Activated naive CD8-positive, alpha-beta T cell treated with anti-CD3 and anti-CD28 coated beads, Interleukin-2, amount 50 U/mL, for 24 hours (primary cell): ENCODE measurements at places on chromosomes 13 and 19.
A peak's percentile ranks its signal among the peaks of the same experiment; 100 is the strongest.

DNA sequence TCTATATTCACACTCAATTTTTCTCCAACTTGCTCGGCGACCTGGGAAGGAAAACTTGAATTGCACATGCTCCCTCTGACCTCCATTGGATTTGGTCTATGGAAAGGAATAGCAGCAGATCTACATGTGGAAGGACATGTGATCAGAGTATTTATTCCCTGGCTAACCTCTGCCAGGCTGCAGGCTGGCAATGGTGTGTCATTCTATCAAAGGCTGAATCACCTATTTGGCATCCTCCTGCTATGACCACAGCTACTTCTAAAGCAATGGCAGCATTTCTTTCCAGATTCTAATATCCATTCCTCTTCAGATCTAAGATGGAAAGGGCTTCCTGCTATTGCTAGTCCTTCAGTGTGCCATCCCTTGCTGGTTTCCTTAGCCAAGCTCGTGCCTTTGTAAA lies 144.3 kb upstream of the FREM2 start:
- no peaks in the 10 kb centered on the region for H3K4me1 ChIP-seq
- no peaks in the 10 kb centered on the region for H3K36me3 ChIP-seq
- no peaks in the 10 kb centered on the region for H3K27me3 ChIP-seq
- no peak overlapping the region for H3K27ac ChIP-seq

DNA sequence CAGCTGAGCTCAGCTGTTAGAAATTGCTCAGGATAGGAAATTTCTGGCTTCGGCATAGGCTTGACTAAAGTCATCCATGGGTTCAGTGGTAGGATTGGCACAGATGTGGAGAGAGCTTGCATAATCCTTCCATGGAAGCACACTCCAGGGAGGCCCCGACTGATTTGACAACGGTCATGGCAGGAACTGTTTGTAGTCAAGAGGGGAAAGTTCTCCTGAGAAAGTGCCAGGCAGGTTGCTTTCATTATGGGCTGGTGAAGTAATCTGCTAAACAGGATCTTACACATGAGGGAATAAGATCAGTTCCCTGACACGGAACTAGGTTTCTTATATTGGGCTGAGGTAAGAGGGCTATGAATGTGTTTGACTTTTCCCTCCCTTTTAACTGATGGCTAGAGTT lies 120.1 kb downstream of the RGCC start:
- H3K4me3 ChIP-seq, result no peak overlapping the region
- H3K27ac ChIP-seq, result no peak overlapping the region
- peaks cover 28% of the 10 kb centered on the region for H3K36me3 ChIP-seq
- no peaks in the 10 kb centered on the region for H3K27me3 ChIP-seq
- peaks cover 12% of the 10 kb centered on the region for H3K4me1 ChIP-seq

- peak overlapping the region; percentile 57 for H3K27ac ChIP-seq
- peaks cover 73% of the 10 kb centered on the region for H3K4me1 ChIP-seq
- no peak overlapping the region for H3K4me3 ChIP-seq
- H3K36me3 ChIP-seq, result peaks cover 10% of the 10 kb centered on the region
- DNase-seq, result no peak
Measured at GRCh38 chr13:42333613-42334328, 61.8 kb downstream of the AKAP11 start.

GRCh38 chr19:18438331-18439024 lies 545 bp upstream of the ISYNA1 start:
- no peak for DNase-seq
- H3K4me1 ChIP-seq, result peaks cover 22% of the 10 kb centered on the region
- no peak overlapping the region for H3K4me3 ChIP-seq
- peaks cover 8% of the 10 kb centered on the region for H3K36me3 ChIP-seq
- no peak overlapping the region for H3K27ac ChIP-seq

- no peak for DNase-seq
- no peak overlapping the region for H3K27ac ChIP-seq
- H3K27me3 ChIP-seq, result no peaks in the 10 kb centered on the region
- no peaks in the 10 kb centered on the region for H3K4me1 ChIP-seq
- H3K36me3 ChIP-seq, result no peaks in the 10 kb centered on the region
Measured at GRCh38 chr13:59497621-59498247, 666.0 kb downstream of the DIAPH3 start.

- no peak overlapping the region for H3K27ac ChIP-seq
- no peak overlapping the region for H3K4me3 ChIP-seq
- no peaks in the 10 kb centered on the region for H3K27me3 ChIP-seq
- no peak for DNase-seq
Measured at GRCh38 chr13:80101040-80101439, 239.9 kb downstream of the SPRY2 start.

DNA sequence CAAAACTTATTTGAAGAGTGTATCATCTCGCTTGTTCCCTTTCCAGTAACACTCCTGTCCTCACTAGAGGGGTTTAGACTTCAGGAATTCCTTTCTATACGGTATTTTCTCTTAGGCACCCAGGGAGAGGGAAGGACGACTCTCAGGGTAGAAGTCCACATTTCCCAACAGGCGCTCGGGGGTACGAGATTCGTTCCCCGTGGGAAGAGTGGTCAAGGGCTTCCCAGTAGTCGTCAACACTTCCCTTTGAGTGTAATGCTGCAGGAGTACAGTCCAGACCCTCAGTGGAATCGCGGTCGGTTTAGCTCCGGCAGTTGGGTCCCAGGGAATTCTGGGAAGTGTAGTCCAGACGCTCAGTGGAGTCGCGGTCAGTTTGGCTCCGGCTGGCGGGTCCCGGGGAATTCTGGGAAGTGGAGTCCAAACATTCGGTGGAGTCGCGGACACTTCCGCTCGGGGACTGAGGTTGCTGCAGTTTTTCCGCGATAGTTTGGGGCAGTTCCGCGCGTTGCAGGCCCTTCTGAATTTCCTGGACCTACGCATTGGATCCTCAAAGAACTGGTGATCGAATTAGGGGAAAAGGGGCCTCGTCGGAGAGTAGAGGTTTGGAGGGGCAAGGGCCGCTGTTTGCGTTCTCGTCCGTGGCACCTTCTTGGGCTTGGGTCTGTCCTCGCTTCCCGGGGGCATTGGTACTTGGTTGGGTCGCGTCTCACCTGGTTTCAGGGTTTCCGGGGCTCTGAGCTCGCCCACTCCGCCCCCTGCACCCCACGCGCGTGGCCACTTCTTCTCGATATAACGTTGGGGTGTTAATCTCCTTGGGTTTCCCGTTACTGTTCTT lies at the start of gene ZNF224:
ZNF224 (plus strand) TSS at position 431 of the 835 bp plus-strand sequence. CDS start 3,513 bp downstream, outside the sequence.
- H3K4me3 ChIP-seq, result peak within 1 kb of the TSS; percentile 90
- H3K27ac ChIP-seq, result peak within 1 kb of the TSS; percentile 88
- peak; percentile 82 for DNase-seq
- peaks cover 25% of the 10 kb centered on the region for H3K36me3 ChIP-seq
- H3K27me3 ChIP-seq, result no peaks in the 10 kb centered on the region
- peaks cover 10% of the 10 kb centered on the region for H3K4me1 ChIP-seq

DNA sequence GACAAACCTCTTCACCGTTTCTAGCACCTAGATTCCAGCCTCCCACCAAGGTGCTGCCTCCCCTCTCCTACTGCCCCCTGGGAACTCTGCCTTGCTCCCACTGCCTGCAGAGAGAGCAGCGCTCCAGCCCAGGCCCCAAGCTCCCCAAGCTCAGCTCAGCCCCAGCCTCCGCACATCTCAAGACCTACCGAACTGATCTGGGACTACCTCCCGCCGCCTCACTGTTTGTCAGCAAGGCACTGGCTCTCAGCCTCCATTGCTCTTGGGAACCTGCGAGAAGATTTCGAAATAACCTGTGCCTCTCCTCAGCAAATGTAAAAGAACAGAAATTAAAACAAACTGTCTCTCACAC lies 92.4 kb upstream of the GPR183 start:
- H3K4me3 ChIP-seq, result peak overlapping the region; percentile 4
- peak overlapping the region; percentile 41 for H3K27ac ChIP-seq
- no peaks in the 10 kb centered on the region for H3K27me3 ChIP-seq
- DNase-seq, result no peak

DNA sequence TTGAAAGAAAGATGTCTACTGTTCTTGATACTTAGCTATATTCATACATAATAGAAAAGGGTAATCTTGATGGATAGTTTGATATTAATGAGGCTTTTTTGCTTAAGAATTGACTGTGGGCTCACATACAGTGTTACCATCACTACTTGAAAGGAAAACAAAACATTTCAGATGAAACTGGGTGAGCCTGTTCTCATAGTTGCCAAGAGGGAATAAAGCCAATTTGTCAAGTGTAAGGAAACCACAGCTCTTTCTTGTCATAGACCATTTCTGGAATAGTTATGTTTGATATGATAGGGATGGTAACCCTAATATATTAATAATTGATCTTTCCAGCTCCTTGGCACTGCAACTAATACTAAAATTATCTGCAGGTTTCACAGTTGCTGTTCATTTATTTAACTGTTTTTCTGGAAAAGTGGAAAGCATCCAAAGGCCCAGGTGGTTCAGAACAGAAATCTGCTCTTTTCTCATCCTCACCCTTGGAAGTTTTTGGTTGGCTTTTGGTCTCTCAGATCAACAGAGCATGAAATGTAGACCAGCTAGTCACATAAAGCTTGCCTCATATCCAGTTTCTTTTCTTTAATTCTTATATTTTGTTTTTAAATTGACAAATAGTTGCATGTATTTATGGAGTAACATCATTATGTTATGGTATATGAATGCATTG lies 43.2 kb downstream of the ARHGEF7 start:
- H3K27ac ChIP-seq, result no peak overlapping the region
- peaks cover 44% of the 10 kb centered on the region for H3K36me3 ChIP-seq
- no peak for DNase-seq
- H3K27me3 ChIP-seq, result no peaks in the 10 kb centered on the region
- peaks cover 64% of the 10 kb centered on the region for H3K4me1 ChIP-seq

DNA sequence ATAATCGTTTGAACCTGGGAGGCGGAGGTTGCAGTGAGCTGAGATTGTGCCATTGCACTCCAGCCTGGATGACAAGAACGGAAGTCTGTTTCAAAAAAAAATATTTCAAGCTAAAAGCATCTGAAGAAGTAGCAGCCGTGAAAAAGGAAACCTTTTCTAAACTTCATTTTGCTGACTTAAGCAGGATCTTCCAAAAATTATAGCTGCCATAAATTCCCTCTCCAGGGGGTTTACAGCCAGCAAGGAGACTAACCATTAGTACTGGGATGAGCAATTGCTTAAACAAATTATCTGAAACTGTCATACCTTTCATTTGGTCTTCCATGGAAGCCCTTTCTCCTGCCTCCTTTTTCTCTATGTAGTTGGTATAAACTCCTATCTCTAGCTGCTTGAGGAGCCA lies 69.9 kb upstream of the TSC22D1 start:
- no peak overlapping the region for H3K27ac ChIP-seq
- no peak overlapping the region for H3K4me3 ChIP-seq
- H3K36me3 ChIP-seq, result no peaks in the 10 kb centered on the region
- H3K4me1 ChIP-seq, result peaks cover 28% of the 10 kb centered on the region

DNA sequence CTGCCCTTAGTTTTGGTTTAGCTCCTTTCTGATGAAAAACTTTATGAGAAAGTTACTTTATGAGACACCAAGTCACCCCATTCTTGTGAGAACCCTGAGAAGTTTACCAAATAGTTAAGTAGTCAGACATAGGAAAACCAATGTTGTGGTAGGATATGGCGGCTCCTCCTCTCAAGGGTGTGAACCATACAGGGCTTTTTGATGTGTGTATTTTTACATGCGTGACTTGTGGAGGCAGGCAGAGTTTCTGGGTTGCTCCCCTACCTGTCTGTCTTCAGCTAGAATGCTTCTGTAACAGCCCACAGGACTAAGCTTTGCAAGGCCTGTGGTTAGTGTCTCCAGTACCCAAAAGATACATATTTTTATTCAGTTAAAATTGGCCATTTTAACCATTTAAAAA lies 18.3 kb downstream of the UBAC2 start:
- no peak for DNase-seq
- H3K4me3 ChIP-seq, result peak overlapping the region; percentile 64
- H3K27me3 ChIP-seq, result no peaks in the 10 kb centered on the region
- H3K4me1 ChIP-seq, result peaks cover 95% of the 10 kb centered on the region

DNA sequence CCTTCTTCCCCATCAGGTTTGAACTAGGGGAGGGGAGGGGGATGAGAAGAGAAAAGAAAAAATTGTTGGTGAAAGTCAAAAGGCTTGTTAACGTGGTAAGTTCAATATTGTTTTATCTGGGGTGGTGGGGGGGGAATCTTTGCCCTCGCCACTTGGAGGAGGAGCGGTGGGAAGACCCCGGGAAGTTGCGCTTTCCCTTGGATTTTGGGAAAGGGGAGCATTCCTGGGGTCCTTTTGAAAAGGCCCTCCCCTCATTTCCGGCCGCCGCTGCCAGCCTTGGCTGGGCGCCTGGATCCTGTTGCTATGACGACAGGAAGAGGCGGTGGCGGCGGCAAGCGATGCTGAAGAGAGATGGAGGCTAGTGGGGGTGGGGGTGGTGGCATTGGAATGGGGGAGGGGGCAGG lies 4.6 kb upstream of the CACNG8 start:
- no peak overlapping the region for H3K4me3 ChIP-seq
- no peak for DNase-seq
- no peaks in the 10 kb centered on the region for H3K36me3 ChIP-seq
- peaks cover 63% of the 10 kb centered on the region for H3K27me3 ChIP-seq
- H3K27ac ChIP-seq, result no peak overlapping the region

GRCh38 chr13:36207672-36208071 lies 6.7 kb downstream of the SOHLH2 start:
- no peaks in the 10 kb centered on the region for H3K36me3 ChIP-seq
- no peak for DNase-seq
- H3K4me1 ChIP-seq, result no peaks in the 10 kb centered on the region
- no peaks in the 10 kb centered on the region for H3K27me3 ChIP-seq
- no peak overlapping the region for H3K27ac ChIP-seq

- H3K4me1 ChIP-seq, result no peaks in the 10 kb centered on the region
- H3K27ac ChIP-seq, result no peak overlapping the region
- H3K4me3 ChIP-seq, result no peak overlapping the region
- DNase-seq, result no peak
Measured at GRCh38 chr19:45202637-45203036, 24.1 kb downstream of the BLOC1S3 start.

DNA sequence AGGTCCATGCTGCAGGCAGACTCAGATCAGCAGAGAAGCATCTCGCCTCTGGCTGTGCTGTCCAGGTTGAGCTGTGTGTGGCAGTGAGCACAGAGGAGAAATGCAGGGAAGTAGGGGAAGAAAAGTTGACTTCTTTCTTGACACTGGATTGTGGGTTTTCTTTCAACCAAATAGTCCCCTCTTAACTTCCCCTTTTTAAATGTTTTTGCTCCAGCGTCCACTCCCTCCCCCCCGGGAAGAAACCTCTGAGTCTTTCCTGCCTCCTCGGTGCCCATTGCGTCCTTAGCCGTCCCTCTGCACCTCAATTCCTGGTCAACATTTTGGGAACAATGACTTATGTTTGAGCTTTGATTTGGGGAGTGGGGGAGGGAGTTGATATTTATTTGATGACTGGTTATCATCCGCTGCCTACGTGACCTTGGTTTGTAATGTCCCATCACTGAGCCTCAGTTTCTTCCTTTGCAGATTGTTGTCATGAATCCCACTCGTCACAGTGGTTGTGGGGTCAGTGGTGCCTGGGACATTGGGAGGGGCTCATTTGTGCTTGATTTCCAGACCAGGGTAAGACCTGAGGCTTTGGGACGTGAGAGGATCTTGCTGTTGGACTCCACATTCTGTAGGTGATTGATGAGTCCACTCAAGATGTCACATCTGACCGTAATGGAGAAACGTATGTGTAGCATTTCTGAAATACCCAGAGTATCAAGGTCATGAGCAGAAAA lies at the start of gene LILRB2:
LILRB2 (minus strand) TSS at position 104 of the 722 bp plus-strand sequence. CDS start 614 bp downstream, outside the sequence.
- no peak within 1 kb of the TSS for H3K27ac ChIP-seq
- no peak for DNase-seq
- H3K4me3 ChIP-seq, result peak within 1 kb of the TSS; percentile 14
- H3K36me3 ChIP-seq, result no peaks in the 10 kb centered on the region
